EH (cell line): ENCODE measurements at places on chromosomes 7 and 10.

GRCh38 chr7:33109758-33110238 lies 594 bp upstream of the RP9 start:
- peak; percentile 45 for DNase-seq

DNA sequence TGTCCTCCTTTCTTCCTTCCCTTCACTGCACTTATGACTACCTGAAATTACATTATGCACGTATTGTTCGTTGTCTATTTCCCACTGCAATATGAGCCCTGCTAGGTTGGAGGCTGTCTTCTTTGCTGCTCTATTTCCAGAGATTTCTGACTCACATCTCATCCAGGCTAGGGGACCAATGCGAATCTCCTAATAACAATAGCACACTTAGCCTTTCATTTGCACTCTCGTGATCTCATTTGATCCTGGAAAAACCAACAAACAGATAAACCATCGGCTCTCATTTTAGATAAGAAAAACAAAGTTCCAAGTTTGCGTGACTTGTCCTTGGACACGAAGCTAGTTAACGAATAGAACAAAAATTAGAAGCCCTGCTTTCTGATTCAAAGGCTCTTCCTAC lies 1.4 kb downstream of the ZNF438 start:
- peak; percentile 7 for DNase-seq

- peak; percentile 25 for DNase-seq
These were observed 262.2 kb downstream of the BAMBI start for GRCh38 chr10:28939281-28940157.

GRCh38 chr10:95221124-95221523 lies 27.1 kb downstream of the ACSM6 start:
- peak; percentile 58 for DNase-seq

DNA sequence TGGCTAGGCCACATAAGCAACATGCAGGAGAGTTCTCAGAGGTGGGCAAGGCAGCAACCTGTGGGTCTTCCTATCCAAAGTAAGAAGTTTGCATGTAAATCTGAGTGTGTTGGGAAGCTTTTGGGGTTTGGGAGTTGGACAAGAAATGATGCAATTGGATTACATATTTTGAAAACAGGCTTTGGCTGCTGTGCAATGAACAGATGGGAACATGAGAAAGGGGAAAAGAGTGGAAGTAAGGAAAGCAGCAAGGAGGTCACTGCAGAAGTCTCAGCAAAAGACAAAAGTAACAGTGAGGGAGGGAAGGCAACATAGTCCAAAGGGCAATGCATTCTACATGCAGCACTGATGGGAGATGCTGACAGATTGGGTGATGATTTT lies 61.1 kb upstream of the C10orf90 start:
- no peak for DNase-seq

GRCh38 chr10:131645756-131646155 lies 255.1 kb upstream of the PPP2R2D start:
- no peak for DNase-seq

DNA sequence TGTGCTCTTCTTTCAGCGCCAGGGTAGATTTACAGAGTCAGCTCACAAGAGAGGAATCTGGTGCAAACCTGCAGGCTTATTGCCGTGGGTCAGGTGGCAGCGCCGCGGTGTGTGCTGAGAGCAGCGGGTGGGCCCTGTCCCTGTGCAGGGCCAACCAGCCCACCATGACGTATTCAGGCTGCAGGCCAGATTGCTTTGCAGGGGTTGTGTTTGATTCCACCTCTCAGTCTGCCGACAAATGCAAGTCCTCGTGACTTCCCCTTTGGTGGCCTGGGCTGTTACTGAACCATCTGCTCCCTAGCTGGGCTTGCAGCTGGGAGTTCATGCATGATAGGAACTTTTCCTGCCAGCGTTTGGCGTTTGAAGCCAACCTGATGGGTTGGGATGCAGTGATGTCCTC lies 66.7 kb upstream of the LEP start:
- no peak for DNase-seq

- DNase-seq, result no peak
These were observed 93.8 kb downstream of the GAD2 start for GRCh38 chr10:26310361-26310760.
